ENCODE measurements at places on chromosomes 13 and 19.

DNA sequence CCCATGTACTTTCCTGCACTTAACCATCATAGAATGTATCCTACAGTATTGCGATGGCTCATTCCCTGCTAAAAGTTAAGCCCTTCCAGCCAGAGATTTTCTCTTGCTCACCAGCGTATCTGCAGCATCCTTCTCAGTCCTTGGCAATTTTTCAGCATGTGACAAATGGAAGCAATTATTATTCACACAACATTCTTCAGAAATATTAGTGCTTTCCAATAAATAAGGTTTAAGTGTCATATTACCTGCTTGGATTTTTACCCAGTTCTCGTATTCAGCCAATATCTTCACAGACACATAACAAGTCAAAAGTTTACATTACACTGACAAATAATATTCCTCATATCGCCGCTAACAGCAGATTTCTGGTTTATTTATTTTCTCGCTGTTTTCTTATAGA is 82.3 kb downstream of the POU4F1 start:
- DNase-seq, result no peak

DNA sequence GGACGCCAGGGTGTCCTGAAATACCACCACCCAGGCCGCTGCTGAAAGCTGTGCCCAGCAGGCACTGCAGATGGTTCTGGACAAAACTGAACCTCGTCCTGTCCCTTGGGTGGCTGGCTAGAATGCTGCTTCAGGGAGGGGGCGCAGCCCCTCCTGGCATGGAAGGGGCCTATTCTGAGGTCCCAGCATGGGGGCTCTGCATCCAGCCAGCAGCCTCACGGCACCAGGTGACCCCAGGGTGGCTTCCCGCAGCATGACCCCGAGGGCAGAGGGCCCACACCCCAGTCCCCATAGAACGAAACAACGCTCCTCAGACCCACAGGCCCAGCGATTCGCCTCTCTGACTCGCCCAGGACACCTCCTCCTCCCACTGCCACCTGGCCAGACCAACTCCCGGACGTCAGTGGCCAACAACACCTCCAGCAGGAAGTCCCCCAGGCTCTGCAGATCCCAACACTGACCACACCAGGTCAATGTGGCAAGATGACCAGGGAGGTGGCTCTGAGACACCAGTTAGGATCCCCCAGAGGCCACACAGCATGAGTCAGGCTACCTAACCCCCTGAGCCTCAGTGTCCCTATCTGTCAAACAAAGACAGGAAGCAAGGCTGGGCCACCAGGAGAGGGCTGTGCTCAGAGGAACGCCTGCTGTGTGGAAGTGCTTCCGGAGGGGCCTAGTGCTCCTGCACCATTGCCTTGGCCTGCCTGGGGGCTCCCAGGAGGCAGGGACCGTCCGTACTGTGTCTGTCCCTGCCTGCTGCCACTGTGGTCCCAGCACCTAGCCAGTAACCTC is 6.1 kb downstream of the MKNK2 start:
- no peak for DNase-seq

- DNase-seq, result no peak
These were observed 13.7 kb downstream of the PPFIA3 start for GRCh38 chr19:49132974-49133609.

GRCh38 chr13:109605846-109606245 is 180.5 kb downstream of the IRS2 start:
- DNase-seq, result no peak

DNA sequence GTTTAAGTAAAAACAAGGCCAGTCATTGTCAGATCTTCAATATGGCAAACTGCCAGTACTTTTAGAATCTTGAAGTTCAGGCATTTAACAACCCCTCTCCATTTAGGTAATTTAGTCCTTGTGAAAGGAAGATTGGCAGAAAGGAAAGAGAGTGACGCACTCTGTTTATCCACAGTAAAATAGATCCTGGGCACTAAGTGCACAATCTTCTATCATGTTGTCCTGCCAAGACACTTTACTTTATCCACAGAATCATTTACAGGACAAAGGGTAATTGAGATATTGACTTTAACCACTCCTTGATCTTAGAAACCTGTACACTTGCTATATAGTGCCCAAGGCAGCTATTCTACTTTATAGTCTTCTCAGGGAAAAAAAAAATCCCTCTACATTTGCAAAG is 786.4 kb upstream of the SLITRK1 start:
- no peak for DNase-seq

- DNase-seq, result no peak
These were observed 47.8 kb downstream of the KCTD15 start for GRCh38 chr19:33844478-33844877.

- no peak for DNase-seq
These were observed 407 bp upstream of the ZNF440 start for GRCh38 chr19:11813703-11814028.

GRCh38 chr13:102587916-102588315 is 8.9 kb upstream of the TPP2 start:
- no peak for DNase-seq

DNA sequence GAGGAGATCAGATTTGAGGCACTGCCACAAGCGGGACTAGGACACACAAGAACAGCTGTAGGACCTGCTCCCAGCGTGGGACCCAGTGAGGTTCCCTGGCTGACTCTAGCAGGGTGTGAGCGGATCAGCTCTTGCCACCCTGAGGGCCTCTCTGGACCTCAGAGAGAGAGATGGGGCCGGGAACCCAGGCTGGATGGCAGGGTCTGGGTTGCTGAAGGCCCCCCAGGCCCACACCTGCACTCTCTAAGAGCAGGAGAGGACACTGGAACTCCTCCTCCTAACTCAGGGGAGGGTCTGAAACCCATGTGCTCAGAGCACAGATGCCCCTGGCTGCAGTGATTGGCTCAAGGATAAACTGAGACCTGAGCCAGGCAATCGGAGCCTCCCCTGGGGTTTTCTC is 13.5 kb upstream of the IL4I1 start:
- DNase-seq, result no peak

- no peak for DNase-seq
These were observed 1184.0 kb downstream of the UQCRFS1 start for GRCh38 chr19:28028881-28029444.

DNA sequence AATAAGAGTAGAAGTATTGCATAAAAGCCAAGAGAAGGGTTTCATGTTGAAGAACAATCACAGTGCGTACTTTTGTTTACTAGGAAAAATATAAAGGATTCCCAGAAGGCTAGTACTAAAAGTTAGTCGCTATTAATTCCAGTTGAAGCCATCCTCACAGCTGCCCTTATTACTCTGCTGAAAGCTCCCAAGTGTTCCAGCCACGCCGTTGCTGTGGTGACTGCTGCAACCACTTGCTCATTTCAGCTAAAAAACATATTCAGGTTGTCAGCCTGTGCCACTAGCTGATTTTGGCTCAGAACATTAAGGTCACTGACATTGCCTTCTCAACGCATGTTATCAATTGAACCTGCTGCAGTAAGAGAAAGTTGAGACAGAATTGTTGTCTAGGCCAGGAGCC is 87.1 kb upstream of the FNDC3A start:
- DNase-seq, result no peak

GRCh38 chr13:48942131-48942530 is 33.6 kb upstream of the FNDC3A start:
- DNase-seq, result no peak

GRCh38 chr13:111058796-111059506 is 56.2 kb upstream of the ARHGEF7 start:
- no peak for DNase-seq

- no peak for DNase-seq
These were observed 11.9 kb upstream of the ZNF675 start for GRCh38 chr19:23698711-23699520.

DNA sequence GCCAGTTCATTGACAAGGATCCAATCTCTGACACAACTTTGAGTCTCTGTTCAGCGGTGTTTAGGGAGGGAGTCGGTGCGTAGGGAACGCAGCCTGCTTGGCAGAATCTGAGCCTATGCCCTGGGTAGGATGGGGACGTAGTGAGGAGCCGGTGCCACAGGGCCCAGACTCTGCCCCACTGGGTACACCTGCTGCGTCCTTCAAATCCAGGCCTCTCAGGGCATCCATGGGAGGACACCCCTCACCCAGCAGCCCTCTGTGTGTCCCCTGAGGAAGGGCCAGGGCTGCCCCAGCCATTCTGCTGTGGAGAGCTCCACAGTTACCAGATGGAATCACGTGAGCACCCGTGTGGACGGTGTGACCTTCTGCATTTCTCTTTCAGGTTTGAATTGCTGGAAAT is 133.2 kb upstream of the MCF2L start:
- no peak for DNase-seq

- DNase-seq, result no peak
These were observed 10.2 kb downstream of the PPP2R1A start for GRCh38 chr19:52200044-52200443.

DNA sequence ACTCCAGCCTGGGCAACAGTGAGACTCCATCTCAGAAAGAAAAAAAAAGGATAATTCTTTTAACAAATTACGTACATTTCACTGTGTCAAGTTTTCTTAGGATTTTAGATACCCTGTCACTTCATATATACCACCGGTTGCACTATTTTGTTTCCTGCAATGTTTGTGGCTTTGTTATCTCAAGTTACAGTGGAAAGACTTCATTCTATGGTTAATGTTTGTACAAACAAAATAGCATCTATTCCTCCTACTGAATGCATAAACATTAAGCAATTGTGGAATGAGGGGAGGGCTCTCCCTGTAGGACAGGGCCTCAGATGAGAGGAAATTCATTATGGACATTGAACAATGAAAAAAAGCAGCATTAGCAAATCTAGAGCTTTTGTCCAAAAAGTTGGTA is 120.1 kb downstream of the DNAJC3 start:
- no peak for DNase-seq

DNA sequence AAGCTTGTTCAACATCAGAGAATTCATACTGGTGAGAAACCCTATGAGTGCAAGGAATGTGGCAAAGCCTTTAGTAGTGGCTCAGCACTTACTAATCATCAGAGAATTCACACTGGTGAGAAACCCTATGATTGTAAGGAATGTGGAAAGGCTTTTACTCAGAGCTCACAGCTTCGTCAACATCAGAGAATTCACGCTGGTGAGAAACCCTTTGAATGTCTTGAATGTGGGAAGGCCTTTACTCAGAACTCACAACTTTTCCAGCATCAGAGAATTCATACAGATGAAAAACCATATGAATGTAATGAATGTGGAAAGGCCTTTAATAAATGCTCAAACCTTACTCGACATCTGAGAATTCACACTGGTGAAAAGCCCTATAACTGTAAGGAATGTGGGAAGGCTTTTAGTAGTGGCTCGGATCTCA is 25.2 kb downstream of the ZNF383 start:
- DNase-seq, result no peak

- DNase-seq, result no peak
These were observed 20.5 kb downstream of the IQCN start for GRCh38 chr19:18253716-18254115.

DNA sequence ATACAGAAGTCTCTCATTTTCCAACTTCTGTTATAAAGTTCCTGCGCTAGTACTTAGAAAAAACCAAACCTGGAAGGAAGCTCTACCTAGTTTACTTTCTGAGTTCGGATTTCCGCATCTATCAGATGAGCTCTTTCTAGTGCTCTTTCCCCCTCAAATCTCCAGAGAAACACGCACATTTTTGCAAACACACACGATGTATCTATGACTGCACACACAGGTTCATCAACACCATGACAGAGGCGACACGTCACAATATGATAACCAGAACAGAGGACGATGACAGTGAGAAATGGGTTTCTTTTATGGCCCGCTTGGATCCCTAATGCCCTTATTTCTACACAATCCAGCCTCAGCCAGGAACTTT is 629 bp upstream of the LRRC63 start:
- no peak for DNase-seq

GRCh38 chr19:51296336-51297093 is 14.9 kb upstream of the IGLON5 start:
- DNase-seq, result no peak

GRCh38 chr19:34298891-34299520 is 44.7 kb downstream of the GARRE1 start:
- no peak for DNase-seq

- DNase-seq, result no peak
These were observed 73.4 kb downstream of the CBY2 start for GRCh38 chr13:45775401-45775963.
